ENCODE measurements at places on chromosomes 6 and 20.

GRCh38 chr6:28215425-28215824 lies 9.7 kb upstream of the ZSCAN9 start:
- no peak for DNase-seq

DNA sequence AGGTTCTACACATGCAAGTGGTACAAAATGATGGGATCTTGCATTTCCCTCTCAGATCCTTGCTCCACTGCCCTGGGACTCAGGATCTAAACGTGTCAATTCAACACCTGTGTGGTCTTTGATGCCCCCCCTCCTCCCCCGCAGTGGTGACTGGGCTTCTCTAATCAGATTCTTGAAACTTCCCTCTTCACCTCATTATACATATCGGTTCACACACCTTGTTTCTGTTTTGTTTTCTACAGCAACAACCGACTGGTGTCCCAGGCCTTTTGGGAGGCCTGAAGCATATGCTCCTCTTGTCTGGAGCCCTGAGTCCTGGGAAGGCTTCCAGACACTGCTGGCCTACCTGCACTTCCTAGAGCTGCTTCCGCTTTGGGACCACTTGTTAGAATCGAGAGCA lies 20.0 kb downstream of the SAMD3 start:
- no peak for DNase-seq

DNA sequence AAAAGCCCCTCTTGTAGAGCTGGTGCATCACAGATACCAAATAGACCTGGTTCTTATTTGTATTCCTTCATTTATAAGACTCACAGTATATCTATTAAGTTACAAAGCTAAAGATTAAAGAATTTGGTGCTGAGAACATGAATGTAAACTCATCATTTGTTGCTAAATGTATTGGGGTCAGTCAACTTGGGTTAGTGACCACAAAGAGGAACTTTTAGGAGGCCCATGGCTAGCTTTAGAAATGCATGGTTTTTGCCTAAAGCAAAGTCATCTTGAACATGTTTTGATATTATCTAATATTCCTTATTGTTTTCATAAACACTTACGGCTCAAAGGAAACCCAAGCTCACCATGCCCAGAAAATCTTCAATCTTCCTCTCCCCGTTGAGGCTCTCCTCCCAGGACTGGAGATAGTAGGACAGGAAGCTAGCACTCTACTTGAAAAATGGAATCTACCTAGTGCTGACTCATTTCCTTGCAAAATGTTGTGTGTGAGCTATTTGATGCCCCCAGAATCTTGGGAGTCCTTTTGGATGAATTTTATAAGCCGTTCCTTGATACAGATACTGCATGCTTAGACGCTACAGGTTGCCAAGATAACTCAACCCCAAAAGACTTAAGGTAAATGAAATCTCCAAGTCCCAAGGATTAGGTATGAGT lies 121.4 kb downstream of the BMP2 start:
- no peak for DNase-seq

- no peak for DNase-seq
Measured at GRCh38 chr20:39835130-39835842, 853.8 kb downstream of the MAFB start.

GRCh38 chr6:134240665-134241431 lies 77.1 kb downstream of the SGK1 start:
- DNase-seq, result no peak

- DNase-seq, result no peak
Measured at GRCh38 chr6:39263303-39264037, 34.2 kb upstream of the KCNK5 start.

GRCh38 chr6:30530014-30530413 lies 26.3 kb downstream of the GNL1 start:
- DNase-seq, result no peak

GRCh38 chr20:18739751-18740166 lies 73.8 kb upstream of the SCP2D1 start:
- DNase-seq, result peak; percentile 64

- DNase-seq, result no peak
Measured at GRCh38 chr20:12989586-12990115, 19.1 kb upstream of the SPTLC3 start.

DNA sequence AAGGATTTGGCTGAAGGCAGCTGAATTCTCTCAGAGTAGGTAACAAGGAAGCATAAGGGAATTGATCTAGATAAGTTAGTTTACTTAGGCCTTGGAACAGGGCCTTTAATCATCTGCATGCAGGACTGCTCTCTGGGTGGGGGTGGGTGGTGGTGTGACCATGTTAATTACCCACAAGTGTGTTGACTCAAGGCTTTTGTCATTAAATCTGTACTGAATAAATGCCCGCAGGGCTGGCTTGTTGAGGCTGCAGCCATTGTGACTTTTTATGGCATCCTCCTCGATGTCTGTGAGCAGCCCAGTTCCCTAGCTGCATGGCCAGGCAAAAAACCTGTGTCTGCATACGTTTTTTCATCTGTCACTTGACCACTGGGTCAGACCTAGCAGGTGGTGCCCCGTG lies 63.5 kb upstream of the ASCC3 start:
- no peak for DNase-seq

DNA sequence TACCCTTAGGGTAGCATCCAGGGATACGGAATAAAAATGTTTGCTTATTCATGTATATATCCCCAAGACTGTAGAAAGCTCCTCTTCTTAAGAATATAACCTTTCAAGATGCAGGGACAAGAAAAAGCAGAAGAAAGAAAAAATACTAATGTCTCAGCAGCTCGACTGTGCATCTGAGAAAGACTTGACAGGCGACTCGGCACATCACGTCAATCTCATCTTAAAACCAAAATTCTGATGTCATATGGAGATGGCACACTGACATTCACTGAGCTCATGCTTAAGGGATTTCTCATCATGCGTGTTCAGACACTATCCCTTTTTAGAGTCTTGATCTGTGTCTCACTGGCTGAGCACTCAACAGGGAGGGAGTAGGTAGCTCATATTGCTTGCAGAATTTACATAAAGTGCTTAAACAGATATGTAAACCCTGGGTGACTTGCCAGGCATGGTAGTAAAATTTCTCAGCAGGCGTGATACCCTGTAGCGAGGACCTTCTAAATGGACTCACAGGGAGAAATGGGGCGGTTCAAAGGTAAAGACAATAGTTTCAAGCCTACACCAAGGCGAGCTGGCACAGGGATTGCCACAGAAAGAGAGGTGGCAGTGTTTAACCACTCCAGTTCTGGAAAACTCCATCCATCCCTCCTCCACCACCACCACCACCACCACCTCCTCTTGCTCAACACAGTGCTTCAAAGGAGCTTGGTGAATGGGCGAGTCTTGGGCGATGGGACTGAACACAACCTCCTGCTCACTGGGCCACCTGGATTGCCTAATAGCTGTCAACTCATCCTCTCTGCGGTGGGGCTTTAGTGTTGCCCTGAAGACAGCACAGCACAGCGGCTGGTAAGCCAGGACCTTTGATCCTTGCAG lies 330.5 kb downstream of the TFAP2A start:
- no peak for DNase-seq

GRCh38 chr20:49874696-49875095 lies 40.6 kb downstream of the SPATA2 start:
- no peak for DNase-seq

DNA sequence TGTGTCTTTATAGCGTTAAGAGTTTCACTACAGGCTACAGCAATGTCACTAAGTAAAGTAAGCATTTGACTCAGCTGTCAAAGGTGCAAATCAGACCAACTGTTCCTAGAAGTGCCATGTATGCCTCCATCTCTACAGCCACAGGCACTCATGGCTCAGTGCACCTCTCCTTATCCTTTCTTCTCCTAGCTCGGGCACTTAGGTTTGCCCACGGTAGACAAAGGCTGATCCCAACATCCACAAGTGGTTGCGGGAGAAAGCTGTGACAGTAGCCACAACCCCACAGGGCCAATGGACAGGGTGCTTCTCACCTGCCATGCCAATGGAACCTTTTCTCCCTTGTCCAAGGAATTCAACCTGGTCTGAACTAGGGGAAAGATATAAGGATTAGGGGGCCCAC lies 228.5 kb upstream of the EXOC2 start:
- DNase-seq, result no peak

DNA sequence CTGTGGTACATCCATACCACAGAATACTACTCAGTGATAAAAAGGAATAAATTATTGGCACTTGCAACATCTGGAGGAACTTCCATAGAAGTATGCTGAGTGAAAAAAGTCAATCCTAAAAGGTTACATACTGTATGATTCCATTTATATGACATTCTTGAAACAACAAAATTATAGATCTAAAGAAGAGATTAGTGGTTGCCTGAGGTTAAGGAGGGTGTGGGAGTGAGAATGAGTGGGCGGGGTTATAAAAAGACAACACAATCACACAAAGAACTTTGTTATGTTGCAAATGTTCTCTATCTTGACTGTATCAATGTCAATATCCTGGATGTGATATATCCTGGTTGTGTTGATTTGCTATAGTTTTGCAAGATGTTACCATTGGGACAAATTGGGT lies 21.2 kb downstream of the SNRPB start:
- no peak for DNase-seq

DNA sequence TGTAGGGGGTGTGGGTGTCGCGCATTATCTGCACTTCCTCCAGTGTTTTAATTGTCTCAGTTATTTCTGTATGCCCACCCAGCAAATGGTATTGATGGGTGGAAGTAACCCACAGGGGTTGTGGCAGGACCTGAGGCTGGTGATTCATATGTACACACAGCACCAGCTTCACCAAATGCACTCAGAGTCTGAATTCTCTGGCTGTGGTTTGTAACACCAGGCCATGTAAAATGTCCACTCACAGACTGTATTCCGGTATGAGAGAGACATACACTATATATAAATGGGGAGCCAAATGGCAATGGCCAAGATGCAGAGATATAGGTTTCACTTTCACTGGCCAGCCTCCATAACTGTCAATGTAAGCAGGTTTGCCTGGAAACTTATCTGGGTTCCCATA lies 76.3 kb upstream of the FBXL4 start:
- DNase-seq, result no peak

DNA sequence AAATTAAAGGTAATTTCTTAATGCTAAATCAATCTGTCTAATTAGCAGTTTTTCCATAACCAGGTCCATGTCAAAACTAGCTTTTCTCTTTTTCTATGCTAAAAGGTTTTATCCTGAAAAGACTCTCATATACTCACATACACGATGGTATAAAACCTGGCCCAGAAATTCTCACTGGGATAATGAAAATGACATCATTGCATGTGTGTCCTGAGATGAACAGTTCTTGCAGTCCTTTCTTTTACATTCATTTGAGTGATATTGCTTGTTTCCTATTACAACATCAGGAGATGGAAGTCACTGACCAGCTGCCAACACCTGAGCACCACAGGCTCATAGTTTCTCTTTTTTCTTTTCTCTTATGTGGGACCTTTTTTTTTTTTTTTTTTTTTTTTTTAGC lies 7.9 kb upstream of the PRELID3B start:
- no peak for DNase-seq

DNA sequence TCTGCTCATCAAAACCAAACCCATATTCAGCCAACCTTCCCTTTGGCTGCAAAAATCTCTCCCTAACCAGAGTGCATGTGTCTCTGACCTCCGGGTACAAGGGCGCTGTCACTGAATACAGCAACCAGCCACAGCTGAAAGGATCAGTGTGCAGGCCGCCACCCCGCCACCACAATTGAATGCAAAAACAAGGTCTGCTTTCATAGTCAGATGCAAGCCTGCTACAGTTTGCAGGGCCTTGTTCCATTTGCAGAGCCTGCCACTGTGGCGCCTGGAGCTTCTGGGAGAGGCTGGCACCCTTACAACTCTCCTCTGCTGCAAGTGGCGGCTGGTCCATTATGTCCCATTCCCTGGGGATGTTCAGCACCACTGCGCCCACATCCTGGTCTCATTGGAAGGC lies 23.5 kb downstream of the MDGA1 start:
- DNase-seq, result no peak

DNA sequence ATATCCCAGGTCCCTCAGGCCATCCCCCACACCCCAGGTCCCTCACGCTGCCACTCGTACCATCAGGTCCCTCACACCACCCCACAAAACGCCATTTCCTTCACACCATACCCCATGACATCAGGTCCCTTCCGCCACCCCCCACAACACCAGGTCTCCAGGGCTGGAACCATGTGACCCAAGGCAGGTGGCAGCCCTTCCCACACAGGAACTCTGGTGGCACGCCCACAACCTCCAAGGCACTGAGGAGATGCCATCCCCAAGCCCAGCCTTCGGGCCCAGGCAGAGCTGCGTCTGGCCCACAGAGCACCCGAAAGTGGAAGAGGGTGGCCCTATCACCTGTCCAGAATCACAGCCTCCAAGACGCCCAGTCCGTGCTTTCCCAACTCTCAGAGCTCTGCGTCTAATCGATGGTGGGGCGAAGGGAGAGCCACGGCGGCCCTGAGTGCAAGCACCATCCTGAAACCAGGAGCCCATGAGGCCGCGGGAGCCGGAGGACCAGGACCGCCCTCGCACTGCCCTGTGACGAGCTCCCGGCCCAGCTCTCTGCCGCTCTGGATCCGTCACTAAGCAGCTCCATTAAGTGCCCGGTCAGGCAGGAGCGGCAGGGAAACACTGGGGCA lies 12.7 kb downstream of the TAF4 start:
- no peak for DNase-seq

DNA sequence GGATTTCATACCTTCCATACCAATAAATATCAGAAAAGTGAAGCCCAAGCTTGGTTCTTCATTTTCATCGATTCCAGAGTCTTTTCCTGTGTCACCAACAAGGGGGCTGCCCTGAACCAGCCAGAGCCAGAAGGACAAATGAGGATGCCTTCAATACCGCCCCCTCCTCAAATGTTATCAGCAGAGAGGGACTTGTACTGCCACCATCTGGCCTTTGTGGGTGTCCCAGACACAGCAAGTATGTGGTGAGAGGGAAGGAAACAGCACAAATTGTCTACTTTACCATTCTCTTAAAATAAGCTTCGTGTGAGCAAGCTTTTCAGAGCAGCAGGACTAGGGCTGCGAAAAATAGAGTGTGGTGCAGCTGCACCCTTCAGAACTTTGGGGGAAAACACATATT lies 165.3 kb downstream of the SOBP start:
- no peak for DNase-seq

DNA sequence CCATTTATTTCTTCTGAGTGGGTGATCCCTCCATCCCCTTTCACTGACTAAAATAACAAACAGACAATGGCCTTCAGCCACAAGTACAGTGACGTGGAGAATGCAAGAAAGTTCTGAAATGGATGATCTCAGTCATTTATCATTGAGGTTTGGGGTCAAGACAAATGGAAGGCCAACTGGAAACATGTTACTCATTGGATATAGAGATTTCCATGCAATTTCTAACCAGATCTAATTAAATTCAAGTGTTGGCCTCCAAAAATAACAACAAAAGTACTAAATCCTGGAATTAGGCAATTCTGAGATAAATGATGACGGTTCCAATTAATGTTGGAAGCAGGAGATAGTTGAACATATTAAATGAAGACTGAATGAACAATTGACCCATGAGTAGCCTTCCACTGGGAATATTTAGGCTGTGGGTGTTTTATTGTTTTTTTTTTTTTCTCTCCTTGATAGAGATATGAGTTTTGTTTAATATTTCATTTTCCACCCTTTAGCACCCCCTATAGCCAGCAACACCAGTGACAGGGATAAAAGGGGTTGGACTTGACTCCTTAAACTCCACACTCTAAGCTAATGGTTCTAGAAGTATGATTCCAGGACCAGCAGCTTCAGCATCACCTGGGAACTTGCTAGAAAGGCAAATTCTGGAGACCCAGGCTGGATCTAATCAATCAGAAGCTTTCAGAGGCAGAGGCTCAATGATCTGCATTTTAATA lies 112.8 kb downstream of the BCAS1 start:
- DNase-seq, result no peak
